CD4-positive, alpha-beta T cell treated with Interleukin-6 at 100 ng/mL for 8 hours (primary cell): ENCODE measurements at places on chromosomes 5 and 9.

- no peak for DNase-seq
Observed at GRCh38 chr5:130102375-130102774, 198.1 kb downstream of the CHSY3 start.

- no peak for DNase-seq
Observed at GRCh38 chr9:22142671-22143070, 133.6 kb upstream of the CDKN2B start.

DNA sequence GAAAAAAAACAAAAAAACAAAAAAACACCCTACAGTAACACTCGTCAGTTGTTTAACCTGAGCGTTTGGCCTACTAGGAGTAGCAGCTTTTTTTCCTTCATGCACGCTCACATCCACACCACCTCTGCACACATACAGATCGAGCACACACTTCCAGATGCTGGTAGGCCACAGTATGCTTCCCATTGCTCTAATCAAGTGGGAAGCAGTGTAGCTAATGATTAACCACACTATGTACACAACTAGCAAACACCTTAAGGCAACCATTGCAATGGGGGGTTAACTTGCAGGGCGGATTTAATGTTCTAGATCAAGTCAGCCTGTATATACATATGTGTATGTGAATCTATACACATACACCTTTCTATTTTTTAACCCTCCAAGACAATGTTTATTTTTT, 65.5 kb upstream of the GLRX start:
- no peak for DNase-seq

GRCh38 chr9:104608336-104608735, 2.9 kb upstream of the OR13C2 start:
- no peak for DNase-seq

GRCh38 chr5:54678737-54679136, 161.2 kb downstream of the SNX18 start:
- DNase-seq: no peak

GRCh38 chr9:99075246-99075912, 29.5 kb upstream of the TGFBR1 start:
- no peak for DNase-seq

GRCh38 chr9:113290052-113290607, 13.0 kb downstream of the RNF183 start:
- DNase-seq: no peak

DNA sequence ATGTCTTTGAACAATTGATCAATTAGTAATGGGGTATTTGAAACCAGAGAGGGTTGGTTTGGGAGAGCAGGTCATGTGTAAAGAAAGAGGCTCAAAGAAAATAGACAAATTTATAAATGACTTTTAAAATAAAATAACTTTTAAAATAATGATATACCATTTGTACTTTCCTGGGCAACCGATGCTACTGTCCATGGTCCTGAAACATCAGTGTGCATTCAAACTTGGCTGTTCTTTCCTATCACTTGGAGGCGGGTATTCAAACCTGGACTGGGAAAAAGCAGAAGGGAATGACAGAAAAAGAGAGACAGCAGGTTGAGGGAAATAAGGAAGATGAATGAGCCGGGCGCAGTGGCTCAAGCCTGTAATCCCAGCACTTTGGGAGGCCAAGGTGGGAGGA, 1446.4 kb upstream of the WWC1 start:
- DNase-seq: no peak

GRCh38 chr5:41213340-41213739, at the start of gene C6:
Gene C6 (minus strand): TSS chr5:41213532. CDS start chr5:41203230, 10,302 bp downstream.
- no peak for DNase-seq

DNA sequence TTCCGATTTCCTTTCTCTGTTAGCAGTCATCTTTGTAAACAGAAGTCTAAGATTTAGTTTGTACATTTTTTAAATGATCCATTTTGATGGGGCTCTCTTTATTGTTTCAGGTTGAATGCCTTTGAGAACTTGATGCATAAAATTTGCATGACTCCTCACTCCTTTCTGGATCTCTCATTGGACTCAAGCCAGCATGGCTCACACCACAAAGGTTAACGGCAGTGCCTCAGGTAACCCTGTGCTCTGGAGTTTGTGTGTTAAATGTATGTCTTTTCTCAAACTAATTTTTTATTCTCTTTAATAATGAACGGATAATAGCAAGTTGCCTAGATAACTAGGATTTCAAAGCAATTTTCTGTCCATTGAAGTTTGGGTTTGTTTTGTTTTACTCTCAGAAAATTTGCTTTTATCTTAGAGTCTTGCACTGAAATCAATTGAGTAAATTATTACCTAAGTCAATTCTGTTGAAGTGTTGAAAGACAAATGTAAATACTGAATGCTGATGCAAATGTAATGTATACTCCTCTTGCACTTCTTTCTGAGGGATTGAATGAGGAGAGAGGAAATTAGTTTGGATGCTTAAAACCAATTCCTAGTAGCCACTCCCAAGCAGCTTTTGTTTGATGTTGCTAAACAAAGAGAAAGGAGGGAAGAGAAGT, 164.6 kb upstream of the DMRT1 start:
- DNase-seq: no peak

GRCh38 chr9:106622164-106622487, 240.8 kb upstream of the ZNF462 start:
- DNase-seq: no peak
